Activated CD4-positive, alpha-beta T cell treated with anti-CD3 and anti-CD28 coated beads, Interleukin-2, amount 10 ng/mL, durations not matched to agents 24 days and 14 days (primary cell): ENCODE measurements at places on chromosomes 5 and 9.

GRCh38 chr5:6322163-6322713 is 56.1 kb downstream of the MED10 start:
- H3K4me1 ChIP-seq: no peaks in the 10 kb centered on the region
- no peak for DNase-seq
- H3K27me3 ChIP-seq: no peaks in the 10 kb centered on the region
- H3K36me3 ChIP-seq: no peaks in the 10 kb centered on the region
- H3K27ac ChIP-seq: no peak overlapping the region
- no peak overlapping the region for H3K4me3 ChIP-seq

DNA sequence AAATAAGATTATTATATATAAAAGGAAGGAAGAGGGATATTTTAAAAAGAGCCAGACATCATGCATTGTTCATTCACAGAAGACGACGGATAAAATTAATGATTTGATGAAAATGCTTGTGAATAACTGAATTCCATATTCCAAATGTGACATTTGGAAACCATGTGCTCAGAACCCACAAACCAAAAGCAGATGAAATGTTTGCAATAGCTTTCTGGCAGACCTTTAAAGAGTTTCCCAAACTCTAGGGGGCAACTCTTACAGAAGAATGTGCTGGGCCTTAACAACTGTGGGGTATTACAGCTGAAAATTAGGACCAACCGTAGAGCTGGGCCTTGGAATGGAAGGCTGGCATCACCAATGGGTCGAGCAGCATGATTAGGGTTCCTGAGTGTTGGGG is 471.0 kb downstream of the EFNA5 start:
- no peaks in the 10 kb centered on the region for H3K27me3 ChIP-seq
- no peaks in the 10 kb centered on the region for H3K36me3 ChIP-seq
- no peaks in the 10 kb centered on the region for H3K4me1 ChIP-seq
- no peak for DNase-seq

GRCh38 chr9:13279284-13280141 is at the start of gene MPDZ:
MPDZ (minus strand) TSS chr9:13279692; CDS start chr9:13250315, 29,377 bp downstream.
- no peak within 1 kb of the TSS for H3K4me3 ChIP-seq
- DNase-seq: no peak
- H3K4me1 ChIP-seq: no peaks in the 10 kb centered on the region
- no peaks in the 10 kb centered on the region for H3K36me3 ChIP-seq
- H3K27ac ChIP-seq: no peak within 1 kb of the TSS
- H3K27me3 ChIP-seq: peaks cover 21% of the 10 kb centered on the region

- no peaks in the 10 kb centered on the region for H3K36me3 ChIP-seq
- no peak overlapping the region for H3K4me3 ChIP-seq
- DNase-seq: no peak
- peaks cover 4% of the 10 kb centered on the region for H3K4me1 ChIP-seq
- no peak overlapping the region for H3K27ac ChIP-seq
These were observed 7.0 kb downstream of the ADAMTS13 start for GRCh38 chr9:133429214-133429613.

DNA sequence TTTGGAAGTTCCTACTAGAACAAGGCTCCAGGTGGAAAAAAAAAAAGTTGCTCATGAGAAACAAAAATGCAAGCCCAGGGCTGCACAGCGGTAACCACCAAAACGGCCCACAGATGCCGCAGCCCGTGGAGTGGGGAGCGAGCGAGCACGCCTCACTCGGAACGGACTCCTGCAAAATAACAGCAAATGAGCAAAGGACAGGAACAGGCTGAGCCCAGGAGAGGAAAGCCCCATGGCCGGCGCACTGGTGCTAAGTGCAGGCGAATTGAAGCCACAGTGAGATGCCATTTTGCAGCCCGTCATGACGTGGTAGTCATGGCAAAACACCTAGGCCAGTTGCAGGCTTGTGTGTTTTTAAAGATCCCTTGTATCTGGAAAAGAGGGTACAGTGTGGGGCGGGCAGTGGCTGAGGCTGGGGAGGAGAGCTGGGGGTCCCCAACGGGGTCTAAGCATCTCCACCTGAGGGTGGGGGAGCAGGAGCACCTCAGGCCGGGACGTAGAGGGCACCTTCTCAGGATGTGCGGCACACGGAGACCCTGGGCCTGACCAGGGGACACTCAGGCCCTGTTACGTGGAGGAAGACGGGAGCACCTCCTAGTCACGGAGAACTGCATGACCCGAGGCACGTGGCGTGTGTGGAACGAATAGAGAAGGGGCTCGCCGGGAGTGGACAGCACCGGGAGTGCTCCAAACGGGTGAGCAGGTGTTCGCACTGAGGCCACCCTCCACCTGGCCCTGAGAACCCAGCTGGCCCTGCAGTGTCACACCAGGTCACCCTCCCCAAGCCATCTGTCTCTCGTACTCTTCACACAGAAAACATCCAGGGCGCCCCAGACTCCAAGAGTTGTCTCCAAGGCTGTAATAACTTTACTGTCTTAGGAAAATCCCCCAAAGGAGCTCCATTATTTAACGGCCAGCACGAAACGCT is 10.7 kb downstream of the GRM6 start:
- H3K36me3 ChIP-seq: no peaks in the 10 kb centered on the region
- H3K27me3 ChIP-seq: no peaks in the 10 kb centered on the region
- no peaks in the 10 kb centered on the region for H3K4me1 ChIP-seq
- no peak overlapping the region for H3K4me3 ChIP-seq
- H3K27ac ChIP-seq: no peak overlapping the region
- DNase-seq: no peak

- H3K27me3 ChIP-seq: no peaks in the 10 kb centered on the region
- no peaks in the 10 kb centered on the region for H3K4me1 ChIP-seq
- no peak overlapping the region for H3K27ac ChIP-seq
- no peak overlapping the region for H3K4me3 ChIP-seq
- no peak for DNase-seq
- no peaks in the 10 kb centered on the region for H3K36me3 ChIP-seq
These were observed 89.0 kb downstream of the FRMD3 start for GRCh38 chr9:83449166-83449565.
